Cortex of kidney (tissue), 1 donor: ENCODE measurements at places on chromosomes 5 and 9.

- DNase-seq = no peak
Measured at GRCh38 chr5:169064093-169064492, 236.8 kb downstream of the SLIT3 start.

GRCh38 chr5:7377761-7378160 lies 18.2 kb upstream of the ADCY2 start:
- DNase-seq = no peak

- no peak for DNase-seq
Measured at GRCh38 chr5:98518754-98519153, 254.7 kb upstream of the RGMB start.

DNA sequence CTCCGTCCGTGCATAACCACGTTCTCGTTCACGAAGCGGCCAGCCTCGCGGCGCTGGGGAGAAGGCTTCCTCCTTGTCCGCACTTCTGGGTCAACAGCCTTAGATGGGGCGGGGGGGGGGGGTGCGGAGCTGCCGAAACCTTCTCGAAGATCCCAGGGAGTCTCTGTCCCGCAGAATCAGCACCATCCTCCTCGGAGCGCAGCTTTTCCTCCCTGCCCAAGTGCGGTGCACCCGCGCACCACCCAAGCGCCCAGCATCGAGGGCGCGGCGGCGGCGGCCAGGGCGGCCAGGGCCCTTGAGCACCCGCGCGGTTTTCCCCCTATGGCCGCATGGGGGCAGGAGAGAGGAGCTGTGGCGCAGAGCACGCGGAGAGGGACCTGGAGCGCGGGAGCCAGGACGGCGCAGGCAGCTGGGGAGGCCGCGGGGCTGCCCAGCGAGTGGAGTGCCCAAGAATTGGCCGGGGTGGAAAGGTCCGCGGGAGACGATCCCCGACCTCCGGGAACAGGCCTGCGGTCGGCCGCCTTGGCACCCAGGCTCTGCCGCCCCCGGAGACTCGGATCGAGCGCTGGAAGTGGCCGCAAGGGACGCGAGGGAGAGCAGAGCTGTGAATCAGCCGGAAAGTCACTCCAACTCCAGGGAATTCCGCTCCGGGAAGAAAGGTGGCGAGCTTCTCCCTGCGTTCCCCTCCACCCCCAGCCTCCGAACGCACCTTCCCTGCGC lies 43.1 kb downstream of the TMEM174 start:
- no peak for DNase-seq

- no peak for DNase-seq
Measured at GRCh38 chr5:180133971-180134508, 62.5 kb upstream of the RNF130 start.

- DNase-seq = no peak
Measured at GRCh38 chr5:53930457-53930856, 370.0 kb downstream of the NDUFS4 start.

- no peak for DNase-seq
Measured at GRCh38 chr9:88733651-88734421, 198.9 kb downstream of the NXNL2 start.

DNA sequence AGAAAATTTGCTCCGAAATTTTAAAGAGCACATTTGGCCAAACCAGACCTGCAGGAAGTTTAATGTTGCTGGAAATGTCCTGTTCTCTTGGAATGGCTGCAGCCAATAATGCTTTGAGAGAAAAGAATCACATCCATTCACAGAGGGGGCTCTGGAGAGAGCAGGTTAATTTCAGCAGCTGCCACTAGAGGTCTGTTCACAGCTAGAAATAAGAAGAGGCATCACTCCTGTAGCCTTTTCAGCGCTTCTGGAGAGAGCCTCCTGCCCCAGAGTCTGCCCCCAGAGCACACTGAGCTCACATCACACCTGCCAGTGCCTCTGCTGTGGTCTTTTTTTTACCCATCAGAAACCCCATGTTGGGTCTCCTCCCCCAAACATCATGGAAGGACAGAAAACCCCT lies 124.8 kb upstream of the RAD23B start:
- DNase-seq = no peak

DNA sequence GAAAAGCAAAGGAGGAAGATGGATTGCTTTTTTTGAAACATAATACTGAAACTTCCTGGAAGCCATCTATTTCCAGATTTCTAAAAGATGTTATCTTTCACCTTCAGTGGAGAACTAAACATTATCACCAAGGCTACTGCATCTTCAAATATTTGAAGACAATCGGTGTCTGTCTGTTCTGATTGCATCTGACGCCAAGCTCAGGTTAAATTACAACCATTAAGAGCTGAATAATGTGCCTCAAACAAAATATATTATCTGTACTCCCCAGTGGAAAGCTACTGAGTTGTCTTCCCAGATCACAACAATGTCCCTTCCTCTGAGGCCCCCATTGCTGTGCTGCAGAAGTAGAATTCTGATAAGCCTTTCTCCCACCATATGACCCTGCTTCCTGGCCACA lies 342.3 kb downstream of the PLK2 start:
- DNase-seq = no peak

GRCh38 chr5:96087939-96088338 lies 126.3 kb upstream of the ELL2 start:
- DNase-seq = no peak

DNA sequence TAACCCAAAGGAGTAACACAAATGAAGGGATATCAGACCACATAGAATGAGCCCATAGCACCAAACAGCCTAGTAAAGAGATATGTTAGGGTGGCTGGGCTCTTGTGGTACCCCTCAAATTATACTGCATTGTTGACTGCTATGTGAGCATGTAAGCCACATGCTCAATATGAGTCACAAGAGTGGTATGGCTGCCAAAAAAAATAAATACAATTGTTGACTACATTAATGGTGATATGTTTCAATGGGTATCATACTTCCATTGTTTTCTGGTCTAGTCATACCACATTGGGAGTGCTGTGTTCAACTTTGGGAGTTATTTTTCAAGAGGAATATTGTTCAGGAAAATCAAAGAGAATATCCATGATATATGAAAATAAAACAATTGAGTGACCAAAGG lies 162.4 kb upstream of the PIK3R1 start:
- DNase-seq = no peak

- no peak for DNase-seq
Measured at GRCh38 chr5:113205807-113206206, 229.0 kb downstream of the TSSK1B start.

GRCh38 chr9:27118916-27119315 lies 9.9 kb downstream of the TEK start:
- no peak for DNase-seq

- no peak for DNase-seq
Measured at GRCh38 chr9:135050072-135050990, 37.1 kb upstream of the OLFM1 start.
